ENCODE measurements at places on chromosomes 16 and 17.

DNA sequence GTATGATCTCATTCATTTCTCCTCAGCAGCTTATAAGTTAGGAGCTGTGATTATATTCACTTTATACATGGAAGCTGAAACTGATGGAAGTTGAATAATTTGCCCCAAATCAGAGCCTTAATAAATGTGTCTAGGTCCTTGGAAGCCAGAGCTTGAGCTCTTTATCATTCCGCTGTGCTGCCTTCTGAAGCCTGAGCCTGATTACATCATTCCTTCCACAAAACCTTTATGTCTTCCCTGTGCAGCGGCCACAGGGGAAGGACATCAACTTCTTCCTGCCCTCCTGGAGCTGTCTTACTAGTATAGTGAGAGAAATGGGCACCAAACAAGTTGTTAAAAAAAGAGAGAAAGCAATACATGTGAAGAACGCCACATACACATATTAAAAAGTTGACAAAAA is 6.8 kb downstream of the TNRC6C start:
- no peak for DNase-seq

DNA sequence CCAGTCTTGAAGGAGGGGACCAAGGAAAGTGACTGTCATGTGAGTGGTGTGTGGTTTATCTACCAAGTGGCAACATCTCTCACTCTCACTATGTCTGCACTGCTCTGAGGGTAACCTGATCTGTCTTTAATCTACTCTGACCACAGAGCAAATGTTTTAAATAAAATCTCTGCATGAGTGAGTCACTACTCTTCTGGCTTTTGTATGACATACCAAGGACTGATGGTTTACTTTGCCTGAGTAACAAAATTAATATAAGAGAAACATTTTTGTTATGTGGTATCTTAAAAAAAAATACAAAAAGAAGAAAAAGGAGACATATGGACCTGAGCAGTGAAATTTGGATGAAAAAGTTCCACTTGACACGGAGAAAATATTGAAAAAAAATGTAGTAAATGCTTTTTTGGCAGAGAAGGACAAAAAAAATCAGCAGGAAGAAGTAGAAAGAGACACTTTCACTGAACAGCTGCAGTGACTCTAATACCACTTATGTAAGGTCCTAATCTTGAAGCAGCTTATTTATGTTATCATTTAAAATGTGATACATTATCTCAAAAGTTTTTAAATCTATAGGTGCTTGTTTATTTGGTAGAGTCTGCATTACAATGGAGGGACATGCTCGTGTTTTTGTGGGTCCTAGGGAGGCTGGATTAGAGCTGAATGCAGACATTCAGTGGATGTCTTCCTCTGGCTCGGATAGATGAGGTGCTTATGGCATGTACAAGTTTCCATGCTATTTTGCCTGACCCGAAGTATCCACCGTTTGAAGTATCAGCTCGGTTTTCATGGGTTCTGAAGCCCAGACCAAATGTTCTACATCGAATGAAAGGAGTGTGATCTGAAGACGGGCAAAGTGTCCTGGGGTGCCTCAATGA is 240.7 kb downstream of the MAP2K6 start:
- DNase-seq: no peak

DNA sequence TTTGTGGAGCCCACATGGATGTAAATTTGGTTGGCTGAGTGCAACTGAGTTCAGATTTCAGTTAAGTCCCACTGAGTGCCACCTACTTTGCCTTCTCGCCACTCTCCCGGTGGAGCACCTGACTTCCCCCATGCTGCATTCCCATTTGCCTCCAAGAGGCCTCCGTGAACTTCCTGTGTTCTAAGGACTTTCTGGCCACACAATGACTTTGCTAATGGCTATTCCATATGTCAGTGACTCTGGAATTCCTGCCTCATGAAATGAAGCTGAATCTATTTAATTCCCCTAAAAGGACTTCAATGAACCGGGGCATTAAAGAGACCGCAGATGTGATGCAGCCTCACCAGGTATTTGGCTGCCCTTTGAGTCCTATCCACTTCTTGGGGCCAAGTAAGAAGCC is 29.9 kb downstream of the ABCC12 start:
- DNase-seq: no peak

DNA sequence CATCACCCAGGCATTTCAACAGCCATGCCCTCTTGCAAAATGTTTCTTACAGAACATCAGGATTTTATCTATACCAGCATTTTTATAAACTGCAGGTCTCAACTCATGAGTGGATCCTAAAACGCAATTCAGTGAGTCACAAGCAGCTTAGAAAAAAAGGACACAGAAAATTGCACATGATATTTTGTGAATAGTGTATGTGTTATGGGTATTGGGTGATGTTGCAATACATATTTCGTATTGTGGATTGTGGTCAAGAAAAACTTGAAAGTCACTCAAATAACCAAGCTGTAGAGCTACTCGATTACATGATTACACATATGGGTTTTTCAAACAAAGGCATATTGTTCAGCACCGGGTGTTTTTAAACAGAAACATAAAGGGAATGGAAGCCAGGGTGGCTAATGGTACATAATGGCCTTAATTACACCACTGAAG is 1.4 kb downstream of the WIPI1 start:
- DNase-seq: no peak

DNA sequence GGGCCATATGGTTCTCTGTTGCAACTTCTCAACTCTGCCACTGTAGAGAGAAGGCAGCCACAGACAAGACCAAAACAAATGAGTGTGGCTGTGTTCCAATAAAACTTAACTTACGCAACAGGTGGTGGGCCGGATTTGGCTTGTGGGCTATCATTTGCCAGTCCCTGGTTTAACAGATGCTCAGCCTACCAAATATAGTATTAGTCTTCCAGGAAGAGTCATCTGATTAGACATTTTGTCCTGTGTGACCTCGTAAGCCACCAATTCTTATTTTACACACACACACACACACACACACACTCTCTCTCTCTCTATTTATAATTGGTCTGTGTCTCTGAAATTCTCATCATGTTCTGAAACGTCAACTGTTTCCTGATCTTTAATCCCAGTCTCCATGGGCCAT is 245.9 kb downstream of the XYLT1 start:
- DNase-seq: peak; percentile 11

- DNase-seq: no peak
Measured at GRCh38 chr16:68444056-68444657, 4.2 kb downstream of the SMPD3 start.
